ENCODE measurements at places on chromosomes 6 and 20. TPM values are rescaled to one million over a fixed set of nuclear protein-coding genes. Genes with fewer than 3 reads are reported as not detected.

KHDRBS2 gene
- not detected for total RNA-seq

NNAT gene
- total RNA-seq: not detected

FOXF2 gene
- total RNA-seq: not detected

PRND gene
- total RNA-seq: not detected
